GM23248 (cell line): ENCODE measurements at places on chromosomes 6 and 20.

DNA sequence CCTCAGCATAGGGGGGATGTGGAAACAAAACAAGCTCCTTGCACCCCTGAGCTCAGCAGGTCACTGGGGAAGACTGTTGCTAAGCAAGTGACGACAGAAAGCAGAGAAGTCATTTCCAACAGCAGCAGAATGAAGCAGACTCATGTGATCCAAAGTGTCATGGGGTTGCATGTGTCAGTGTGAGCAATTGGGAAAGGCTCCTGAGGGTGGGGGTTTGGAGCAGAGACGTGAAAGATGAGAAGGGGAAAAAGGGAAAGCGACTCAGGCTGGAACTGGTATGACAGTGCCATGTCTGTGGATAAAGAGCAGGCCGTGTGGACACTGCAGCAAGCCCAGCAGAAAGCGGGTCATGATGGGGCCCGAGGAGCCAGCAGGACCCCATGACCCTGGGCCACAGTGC, 363.9 kb downstream of the PREX1 start:
- DNase-seq, result peak; percentile 69

DNA sequence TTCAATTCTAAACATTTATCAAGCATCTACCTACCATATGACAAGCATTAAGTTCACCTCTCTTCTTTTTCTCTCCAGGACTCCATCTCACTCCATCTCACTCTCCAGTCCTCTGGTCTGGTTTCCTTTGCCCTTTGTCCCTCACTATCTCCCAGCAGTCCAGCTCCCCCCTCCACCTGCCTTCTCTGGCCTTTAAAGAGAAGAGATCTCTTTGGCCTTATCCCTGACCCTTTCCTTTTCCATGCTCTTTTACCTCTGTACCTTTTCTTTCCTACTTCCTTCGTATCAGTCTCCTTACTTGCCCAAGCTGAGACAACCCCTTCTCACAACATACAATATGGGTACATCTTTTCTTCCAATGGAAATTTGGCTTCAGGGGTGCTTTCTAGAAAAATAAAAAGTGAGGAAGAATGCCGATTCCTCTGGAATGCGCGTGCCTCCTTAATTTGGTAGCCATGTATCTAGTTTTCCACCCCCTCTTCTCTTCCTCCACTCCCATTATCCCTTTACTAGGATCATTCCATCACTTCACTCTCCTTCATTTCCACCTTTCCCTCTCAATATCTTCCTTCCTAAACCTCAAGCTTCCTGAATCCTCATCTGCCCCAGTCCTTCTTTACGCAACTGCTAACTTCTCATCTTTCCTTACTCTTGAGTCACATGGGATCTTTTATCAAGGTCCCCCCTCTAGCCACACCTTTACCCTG, 745 bp upstream of the AGPAT1 start:
- DNase-seq, result peak; percentile 66

- DNase-seq, result peak; percentile 14
Observed at GRCh38 chr6:14951704-14952103, 294.2 kb upstream of the JARID2 start.

DNA sequence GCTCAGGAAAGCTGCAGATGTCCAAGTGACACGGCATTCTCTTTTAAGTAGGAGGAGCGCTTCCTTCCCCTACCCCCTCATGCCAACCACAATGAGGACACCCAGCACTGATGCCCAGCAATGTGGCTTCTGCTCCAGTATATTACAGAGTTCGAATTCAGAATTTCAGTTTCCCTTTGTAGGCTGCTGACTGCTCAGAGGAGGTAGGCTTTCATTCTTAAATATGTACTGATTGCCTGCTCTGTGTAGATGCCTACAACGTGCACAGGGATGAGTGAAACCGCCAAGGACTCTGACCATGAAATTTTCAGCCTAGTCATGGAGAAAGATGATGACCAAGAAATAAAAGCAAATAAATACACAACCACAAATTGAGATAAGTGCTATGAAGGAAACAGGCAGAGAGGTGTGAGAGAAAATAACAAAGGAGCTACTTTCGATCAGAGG, 50.9 kb upstream of the TNFAIP3 start:
- DNase-seq, result no peak

DNA sequence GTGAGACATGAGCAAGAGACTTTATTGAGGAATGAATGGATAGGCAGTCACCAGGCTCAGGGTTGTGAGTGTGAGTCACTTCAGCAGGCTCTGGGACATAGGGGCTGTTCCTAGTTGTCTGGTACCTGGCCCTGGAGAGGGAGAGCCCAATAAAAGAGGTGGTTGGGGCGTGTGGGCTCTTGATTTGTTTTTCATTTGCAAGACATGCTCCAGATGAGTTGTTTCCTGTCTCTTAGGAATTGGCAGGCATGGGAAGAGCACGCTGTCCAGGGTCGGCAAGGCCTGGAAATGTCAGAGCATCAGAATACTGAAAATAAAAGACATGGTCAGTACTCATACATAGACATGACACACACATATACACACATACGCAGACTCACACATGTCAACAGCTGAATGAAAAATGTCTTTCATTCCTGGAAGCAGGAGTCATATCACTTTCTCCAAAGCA, 166.3 kb upstream of the SULF2 start:
- DNase-seq, result peak; percentile 5

GRCh38 chr6:85252552-85252951, 197.3 kb upstream of the NT5E start:
- no peak for DNase-seq

DNA sequence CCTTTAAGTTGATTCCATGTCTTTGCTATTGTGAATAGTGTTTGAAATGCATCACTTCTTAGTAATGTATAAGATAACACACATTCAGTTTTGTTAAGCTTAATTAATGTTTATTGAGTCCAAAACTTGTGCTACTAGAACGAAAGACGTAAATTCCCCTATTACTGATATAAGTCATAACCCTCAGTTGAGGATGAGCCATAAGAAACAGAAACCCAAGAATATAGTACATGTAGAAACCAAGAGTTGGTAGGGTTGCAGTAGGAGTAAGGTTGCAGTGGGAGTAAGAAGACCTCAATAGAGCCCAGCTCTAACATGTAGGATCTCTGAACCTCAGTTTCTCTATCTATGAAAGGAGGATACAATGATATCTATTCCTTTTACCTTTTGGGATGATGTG, 19.3 kb downstream of the CITED2 start:
- DNase-seq, result no peak

GRCh38 chr20:62685781-62686555, 22.7 kb upstream of the NTSR1 start:
- DNase-seq, result no peak

DNA sequence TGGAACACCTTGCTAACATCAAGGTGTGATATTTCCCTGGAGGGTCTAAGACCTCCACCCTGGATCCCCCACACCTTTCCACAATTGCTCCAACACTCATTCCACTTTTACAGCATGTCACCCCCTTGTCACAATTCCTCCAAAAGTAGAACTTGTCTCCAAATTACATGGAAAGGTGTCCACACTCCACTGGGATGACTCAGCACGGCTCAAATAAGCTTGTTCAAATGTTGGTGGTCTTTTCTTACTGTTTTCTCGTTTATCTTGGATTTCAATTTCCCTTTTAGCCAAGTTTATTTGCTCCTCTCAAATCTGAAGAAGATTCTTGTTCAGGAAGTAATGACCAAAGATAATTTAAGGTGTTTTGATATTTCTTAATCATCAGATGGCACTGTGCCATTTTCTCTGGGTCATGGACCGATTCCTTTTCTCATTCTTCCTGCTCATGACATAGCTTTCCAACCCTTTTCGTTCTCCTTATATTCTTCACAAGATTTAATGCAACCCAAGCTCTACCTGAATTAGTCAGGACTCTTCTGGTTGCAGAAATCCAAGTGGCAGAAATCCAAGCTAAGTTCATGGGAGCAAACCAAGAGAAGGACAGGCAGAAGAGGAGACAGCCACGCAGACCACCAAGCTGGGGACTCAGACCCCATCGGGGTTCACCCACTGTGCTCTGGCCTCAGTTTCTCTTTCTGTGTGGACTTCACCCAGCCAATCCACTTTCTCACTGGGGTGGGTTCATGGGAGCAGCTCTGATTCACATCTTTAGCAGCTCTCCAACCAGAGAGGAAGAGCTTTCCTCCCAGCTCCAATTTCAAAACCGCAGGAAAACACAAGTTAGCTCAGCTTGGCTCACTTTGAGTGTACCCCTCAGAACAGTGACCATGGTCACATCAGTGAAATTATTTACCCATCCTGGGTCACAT, 110.5 kb upstream of the CDYL start:
- DNase-seq, result peak; percentile 21

- peak; percentile 51 for DNase-seq
Observed at GRCh38 chr6:128538763-128539162, 18.4 kb upstream of the PTPRK start.

GRCh38 chr6:106163446-106163965, 77.4 kb downstream of the PRDM1 start:
- peak; percentile 92 for DNase-seq

- no peak for DNase-seq
Observed at GRCh38 chr6:137680705-137681346, 186.2 kb upstream of the TNFAIP3 start.

- peak; percentile 36 for DNase-seq
Observed at GRCh38 chr6:103122766-103123601, 1729.5 kb downstream of the GRIK2 start.

GRCh38 chr6:38024908-38025307, 205.4 kb downstream of the ZFAND3 start:
- no peak for DNase-seq

GRCh38 chr6:39254999-39255535, 25.8 kb upstream of the KCNK5 start:
- no peak for DNase-seq

- DNase-seq, result no peak
Observed at GRCh38 chr6:67883500-67884366, 751.3 kb upstream of the ADGRB3 start.

- DNase-seq, result no peak
Observed at GRCh38 chr6:124661097-124661661, 301.1 kb upstream of the RNF217 start.

DNA sequence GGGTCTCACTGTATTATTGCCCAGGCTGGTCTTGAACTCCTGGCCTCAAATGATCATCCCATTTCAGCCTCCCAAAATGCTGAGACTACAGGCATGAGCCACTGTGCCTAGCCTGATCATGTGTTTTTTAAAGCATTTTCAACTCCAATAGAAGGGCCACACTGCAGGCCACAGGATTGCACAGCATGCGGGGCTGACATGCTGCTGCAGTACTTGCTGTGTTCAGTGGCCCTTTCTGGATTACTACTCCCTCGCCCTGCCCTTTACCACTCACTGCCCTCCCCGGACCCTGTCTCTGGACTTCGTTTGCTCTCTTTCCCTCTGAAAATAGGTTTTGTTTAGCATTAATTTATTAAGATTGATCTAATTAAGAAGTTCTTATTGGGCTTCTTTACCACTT, 37.3 kb downstream of the HECA start:
- DNase-seq, result no peak

GRCh38 chr20:58011106-58011946, 217.1 kb downstream of the ANKRD60 start:
- no peak for DNase-seq

DNA sequence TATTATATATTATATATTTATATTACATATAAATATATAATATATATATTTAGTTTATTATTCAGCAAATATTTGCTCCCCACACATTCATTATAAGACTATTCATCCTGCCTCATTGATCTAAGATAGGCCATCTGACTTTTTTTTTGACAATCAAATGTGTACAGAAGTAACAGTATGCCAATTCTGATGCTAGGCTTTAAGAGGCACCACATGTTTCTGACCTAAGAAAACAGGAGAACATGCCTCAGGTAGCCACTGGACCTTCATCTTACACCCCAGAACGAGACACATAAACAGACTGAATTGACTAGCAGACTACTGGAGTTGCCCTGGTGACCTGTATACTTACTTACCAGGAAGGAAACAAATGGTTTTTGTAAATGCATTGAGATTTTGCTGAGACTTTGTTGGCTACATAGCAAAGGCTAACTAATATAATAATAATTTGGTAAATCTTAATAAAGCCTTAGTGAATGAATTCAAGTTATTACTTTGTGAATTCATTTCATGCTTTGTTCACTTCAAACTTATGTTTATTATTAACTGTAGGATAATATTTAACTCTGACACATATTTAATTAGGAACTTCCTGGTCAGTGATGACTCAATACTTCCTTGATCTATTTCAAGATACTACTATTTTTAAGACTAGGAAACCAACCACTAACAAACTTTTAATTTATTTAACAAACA, 13.4 kb upstream of the MYO6 start:
- peak; percentile 74 for DNase-seq

- DNase-seq, result peak; percentile 18
Observed at GRCh38 chr20:45904583-45905504, 7.1 kb downstream of the PLTP start.

GRCh38 chr6:170058878-170059485, 231.9 kb downstream of the DLL1 start:
- no peak for DNase-seq

- DNase-seq, result no peak
Observed at GRCh38 chr6:10687582-10687981, 6.8 kb downstream of the C6orf52 start.

- peak; percentile 20 for DNase-seq
Observed at GRCh38 chr6:41966214-41966920, 24.8 kb upstream of the CCND3 start.

DNA sequence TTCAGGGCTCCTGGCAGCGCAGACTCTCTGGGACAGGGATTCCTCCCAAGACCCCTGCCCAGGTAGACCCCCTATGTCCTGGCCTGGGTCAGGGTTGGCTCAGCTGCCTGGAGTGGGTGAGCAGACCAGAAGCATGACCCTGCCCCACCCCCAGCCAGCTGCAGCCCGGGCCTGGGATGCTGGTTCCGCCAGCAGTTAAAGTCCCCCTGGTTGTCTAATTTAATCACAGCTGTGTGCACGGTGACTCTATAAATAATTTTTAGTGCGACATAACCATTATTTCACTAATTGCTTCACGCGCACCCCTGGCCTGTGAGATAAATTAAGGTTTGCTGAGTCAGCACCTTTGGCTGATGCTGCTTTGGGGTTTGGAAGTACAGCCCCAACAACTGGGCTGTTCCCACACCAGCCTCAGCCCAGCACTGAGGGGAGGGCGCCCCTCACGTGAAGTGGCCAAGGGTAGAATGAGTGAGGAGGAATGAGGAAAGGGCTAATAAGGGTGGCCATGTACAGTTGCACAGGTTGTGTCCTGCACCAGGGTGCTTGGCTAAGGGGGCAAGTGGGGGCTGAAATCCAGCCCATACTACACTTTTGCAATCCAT, 26.1 kb upstream of the CDH22 start:
- DNase-seq, result no peak

- DNase-seq, result no peak
Observed at GRCh38 chr6:26126394-26127235, 39.4 kb downstream of the HFE start.
